NCI-H226 (cell line): ENCODE measurements at places on chromosomes 7 and 10.

- no peak for DNase-seq
Measured at GRCh38 chr10:33276282-33276923, 58.1 kb downstream of the NRP1 start.

DNA sequence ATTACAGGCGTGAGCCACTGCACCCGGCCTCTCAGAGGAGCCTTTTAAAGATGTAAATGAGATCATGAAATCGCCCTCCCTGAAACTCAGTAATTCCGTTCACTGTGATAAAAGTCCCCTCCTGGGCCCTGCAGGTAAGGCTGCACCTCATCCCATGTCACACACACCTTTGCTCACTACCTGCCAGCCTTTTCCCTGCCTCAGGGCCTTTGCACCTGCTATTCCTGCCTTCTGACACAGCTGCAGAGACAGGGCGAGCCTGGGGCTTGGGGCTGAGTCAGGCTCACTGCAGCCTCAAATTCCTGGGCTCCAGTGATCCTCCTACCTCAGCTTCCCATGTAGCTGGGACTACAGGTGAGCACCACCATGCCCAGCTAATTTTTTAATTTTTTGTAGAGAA is 118.8 kb downstream of the MYL10 start:
- no peak for DNase-seq

- no peak for DNase-seq
Measured at GRCh38 chr10:79031723-79032122, 37.0 kb upstream of the ZMIZ1 start.

DNA sequence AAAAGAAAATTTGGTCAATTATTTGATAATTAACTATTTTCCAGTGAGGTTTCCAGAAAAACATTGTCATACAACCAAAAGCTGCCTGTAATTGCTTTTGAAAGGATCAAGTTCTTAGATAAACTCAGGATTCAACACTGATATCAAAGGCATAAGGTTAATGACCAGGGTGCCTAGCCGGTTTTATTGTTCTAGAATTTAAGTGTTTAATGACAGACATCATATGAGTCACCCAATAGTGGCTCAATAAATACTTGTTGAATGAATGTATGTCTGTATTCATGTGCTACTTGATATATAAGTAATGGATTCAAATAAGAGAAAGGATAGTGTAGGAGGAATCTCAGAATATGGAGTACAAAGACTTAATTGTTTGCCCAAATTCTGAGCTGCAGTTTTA is 196.1 kb upstream of the LRGUK start:
- DNase-seq = no peak

DNA sequence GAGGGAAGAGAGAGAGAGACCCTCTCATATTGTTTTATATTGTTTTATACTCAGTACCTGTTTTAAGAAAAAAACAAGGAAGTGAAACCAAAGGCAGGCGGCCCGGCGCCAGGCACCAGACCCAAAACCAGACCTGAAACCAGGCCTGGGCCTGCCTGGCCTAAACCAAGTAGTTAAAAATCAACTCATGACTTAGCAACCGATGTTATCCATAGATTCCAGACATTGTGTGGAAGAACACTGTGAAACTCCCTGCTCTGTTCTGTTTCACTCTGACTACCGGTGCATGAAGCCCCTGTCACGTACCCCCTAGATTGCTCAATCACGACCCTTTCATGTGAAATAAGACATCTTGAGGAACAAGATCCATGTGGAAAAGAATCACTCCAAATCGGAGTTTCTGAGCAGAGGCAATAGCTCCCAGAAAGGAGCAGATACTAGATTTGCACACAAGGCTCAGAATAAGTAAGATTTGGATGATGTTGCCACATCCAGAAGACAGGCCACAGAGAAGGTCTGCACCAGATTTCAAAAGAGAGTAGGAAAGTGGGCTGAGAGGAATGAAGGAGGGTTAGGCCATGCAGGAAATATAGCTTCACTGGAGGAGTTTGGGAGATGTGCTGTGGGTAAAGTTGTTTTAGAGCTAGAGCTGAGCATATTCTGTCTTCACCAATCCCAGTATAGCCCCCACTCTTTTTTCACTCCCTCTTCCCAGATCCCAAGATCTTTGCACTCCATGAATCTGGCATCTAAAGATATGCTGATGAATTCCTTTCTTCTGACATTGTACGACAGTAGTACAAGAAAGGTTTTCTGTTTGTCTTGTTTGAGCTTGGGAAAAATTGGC is 8.8 kb upstream of the ZNF248 start:
- no peak for DNase-seq

GRCh38 chr10:24363070-24363469 is 154.1 kb downstream of the KIAA1217 start:
- no peak for DNase-seq

GRCh38 chr7:157589680-157590079 is 252.9 kb downstream of the DNAJB6 start:
- DNase-seq = no peak

- DNase-seq = no peak
Measured at GRCh38 chr7:117247809-117248208, 75.0 kb downstream of the WNT2 start.

- peak; percentile 76 for DNase-seq
Measured at GRCh38 chr10:61835069-61835945, 66.2 kb upstream of the ARID5B start.

DNA sequence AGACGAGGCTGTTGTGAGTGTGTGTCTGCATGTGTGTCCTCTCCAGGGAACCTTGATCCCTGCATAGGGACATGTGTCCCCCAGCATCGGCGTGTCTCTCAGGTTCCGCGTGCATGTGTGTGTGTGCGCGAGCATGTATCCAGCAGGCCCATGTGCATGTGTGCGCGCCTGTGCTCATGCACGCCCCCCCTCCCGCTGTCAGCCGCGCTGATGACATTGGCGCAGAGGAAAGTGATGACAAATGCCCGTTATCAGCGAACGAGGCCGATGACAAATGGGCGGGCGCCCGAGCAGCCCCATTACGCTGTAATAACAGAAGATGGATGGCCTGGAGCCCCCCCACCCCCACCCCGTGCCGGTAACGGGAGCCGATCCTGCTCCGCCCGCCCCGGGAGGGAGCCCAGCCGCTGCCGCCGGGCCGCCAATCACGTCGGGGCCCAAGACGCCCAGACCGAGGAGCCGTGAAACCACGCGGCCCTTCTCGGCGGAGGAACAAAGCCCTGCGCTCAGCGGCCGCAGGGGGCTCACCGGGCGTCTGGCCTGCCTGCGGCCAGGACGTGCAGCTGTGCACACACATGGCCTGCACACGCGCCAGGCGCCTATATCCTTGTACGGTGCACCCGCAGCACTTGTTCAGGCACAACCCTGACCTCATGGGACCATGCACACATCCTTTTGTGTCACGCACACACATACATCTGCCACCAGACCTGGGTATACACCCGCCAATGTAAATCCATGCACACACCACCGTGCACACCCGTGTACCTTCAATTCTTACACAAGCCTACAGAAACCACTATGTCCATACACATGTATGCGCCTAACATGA is 21.5 kb downstream of the POLL start:
- no peak for DNase-seq

GRCh38 chr10:122243550-122243949 is 27.5 kb upstream of the BTBD16 start:
- no peak for DNase-seq

GRCh38 chr7:116145245-116145852 is 65.0 kb upstream of the TES start:
- no peak for DNase-seq

DNA sequence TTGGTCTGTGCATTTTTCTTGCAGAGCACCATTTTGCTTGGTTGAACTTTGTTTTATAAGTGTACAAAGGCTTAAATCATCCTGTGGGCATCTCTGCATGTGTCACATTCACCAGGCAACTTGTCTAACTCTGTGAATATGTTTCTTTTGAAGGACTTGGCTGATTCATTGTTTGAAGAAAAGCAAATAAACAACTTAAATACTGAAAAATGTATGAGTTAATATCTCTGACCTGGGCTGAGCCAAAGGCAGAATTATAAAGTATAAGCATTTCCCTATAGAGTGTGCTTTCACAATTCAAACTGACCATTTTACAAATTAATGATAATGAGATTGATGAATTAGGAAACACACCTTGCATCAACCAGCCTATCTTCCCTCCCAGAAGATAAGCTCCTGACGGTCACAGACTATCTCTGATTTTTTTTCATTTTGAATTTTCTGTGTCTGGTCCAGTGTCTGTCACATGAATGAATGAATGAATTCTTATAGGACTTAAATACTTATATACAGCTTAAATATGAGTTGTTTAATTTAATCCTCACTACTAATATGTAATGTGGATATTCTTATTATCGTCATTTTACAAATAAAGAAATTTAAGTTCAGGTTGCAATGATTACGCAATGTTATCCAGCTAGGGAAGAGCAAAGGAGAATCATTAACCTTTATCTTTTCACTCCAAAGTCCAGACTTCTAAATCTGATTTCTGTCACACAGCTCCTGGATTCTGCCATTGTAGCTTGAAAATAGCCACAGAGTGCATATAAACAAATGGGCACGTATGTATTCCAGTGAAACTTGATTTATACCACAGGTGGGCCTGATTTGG is 182.0 kb upstream of the PHYHIPL start:
- no peak for DNase-seq

DNA sequence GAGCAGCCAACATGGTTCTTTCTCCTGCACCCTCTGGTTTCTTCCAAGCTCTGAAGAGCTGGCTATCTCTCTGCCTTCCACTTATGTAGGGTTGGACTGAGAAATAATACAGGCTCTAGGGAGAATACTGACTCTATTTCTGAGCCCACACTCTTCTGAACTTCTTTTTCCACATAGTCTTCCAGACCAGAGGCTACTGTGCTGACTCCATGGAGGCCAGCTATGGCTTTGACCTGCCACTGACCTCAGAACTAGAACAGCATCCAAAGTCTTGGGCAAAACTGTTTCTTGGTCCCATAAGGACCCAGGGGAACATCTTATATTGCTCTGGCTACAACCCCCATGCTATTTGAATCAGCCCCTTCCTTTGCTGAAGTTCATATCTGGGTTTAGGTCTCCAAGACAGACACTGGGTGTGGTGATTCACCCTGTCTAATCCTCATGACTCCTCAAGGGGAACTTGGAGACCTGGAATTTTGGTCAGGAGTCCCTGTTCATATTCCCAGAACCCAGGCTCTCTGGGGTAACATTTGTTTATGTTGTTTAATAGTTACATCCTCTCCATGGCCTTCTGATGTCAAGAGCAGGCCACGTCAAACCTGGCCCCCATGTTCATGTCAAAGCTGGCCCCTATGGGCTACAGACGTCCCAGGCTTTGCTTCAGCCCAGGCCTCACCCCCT is 12.1 kb upstream of the PLAU start:
- peak; percentile 41 for DNase-seq

GRCh38 chr7:103686064-103686463 is 240.1 kb upstream of the SLC26A5 start:
- no peak for DNase-seq

- DNase-seq = peak; percentile 51
Measured at GRCh38 chr7:51034521-51035264, 252.0 kb upstream of the GRB10 start.

GRCh38 chr10:3057946-3058345 is 9.4 kb upstream of the PFKP start:
- no peak for DNase-seq

- DNase-seq = no peak
Measured at GRCh38 chr10:28400681-28401080, 97.8 kb upstream of the MPP7 start.

DNA sequence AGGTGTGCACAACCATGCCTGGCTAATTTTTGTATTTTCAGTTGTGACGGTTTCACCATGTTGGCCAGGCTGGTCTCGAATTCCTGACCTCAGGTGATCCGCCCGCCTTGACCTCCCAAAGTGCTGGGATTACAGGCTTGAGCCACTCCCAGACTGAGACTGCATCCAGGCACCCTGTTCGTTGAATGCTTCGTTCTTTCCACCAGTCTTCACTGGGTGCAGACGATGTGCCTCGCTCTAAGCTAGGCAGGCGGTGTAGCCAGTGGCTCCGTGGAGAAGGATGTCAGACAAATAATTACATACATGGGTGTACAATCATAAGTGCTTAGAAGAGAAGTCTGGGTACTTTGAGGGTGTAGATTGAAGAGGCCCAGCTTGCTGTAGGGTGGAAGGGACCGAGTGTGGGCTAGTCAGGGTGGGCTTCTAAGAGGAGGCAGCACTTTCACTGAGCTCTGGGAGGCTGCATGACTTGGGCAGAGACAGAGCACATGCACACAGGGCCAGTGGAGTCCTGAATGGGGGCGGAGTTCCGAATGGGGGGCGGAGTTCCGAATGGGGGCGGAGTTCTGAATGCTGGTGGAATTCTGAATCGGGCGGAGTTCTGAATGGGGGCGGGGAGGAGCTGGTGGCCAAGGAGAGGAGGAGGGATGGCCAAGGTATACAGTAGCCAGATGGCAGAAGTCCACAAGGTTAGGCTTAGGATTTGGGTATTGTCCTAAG is 74.3 kb downstream of the COL26A1 start:
- DNase-seq = no peak

DNA sequence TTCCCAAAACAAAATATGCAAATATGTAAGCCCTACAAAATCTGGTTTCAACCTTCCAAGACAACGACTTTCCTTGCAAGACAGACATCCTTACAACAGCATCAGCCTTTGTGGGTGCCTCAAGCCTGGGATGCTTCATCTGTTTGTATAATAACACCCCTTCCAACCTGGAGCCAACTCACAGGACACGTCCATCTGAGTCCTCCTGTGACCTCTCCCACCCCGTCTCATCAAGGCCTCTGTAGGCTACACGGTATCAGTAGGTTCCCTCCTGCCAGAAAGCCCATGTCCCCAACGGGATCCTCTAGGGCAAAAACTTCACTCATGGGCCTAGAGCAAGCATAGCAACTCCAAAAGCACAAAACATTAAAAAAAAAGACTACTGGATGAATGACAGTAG is 173.2 kb downstream of the TNS3 start:
- no peak for DNase-seq

- DNase-seq = peak; percentile 46
Measured at GRCh38 chr10:87931836-87932230, 68.4 kb downstream of the PTEN start.

- DNase-seq = no peak
Measured at GRCh38 chr7:27133409-27134231, 3.1 kb upstream of the HOXA4 start.

DNA sequence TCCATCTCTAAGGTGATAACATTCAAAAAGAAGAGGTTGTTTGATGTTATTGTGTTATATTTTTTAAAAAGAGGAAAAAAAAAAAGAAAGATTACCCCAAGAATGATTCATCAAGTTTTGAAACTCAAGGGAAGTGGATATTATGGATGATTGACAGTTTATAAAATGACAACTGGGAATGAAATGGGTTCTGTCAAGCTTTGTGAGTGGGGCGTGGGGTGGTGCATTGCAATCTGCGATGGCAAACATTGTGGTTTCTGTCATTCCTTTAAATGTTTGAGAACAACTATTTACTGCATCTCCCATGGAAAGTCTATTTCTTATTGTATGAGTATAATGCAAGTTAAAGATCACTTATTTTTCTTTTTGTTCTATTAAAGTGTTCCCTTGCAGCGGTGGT is 297.0 kb downstream of the CCDC3 start:
- DNase-seq = peak; percentile 63

- DNase-seq = no peak
Measured at GRCh38 chr7:28882869-28883470, 75.2 kb downstream of the TRIL start.

DNA sequence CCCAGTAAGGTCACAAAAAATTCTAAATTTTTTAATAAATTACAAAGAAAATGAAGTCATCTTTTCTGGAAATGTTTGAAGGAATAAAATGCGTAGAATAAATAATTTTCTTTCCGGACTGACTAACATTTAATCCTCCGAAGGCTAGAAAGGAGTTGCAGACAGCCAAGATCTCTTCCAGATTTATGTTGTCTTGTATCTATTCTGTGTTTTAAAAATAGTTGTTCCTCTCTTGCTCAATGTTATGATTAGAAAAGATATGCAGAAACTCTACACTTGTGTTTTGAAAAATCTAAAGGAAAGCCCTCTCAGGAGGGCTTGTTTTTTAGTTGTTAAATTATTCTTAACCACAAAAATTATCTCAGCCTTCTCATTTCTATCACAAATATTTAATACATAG is 70.7 kb downstream of the MACC1 start:
- no peak for DNase-seq
